Bronchial epithelial cell (primary cell): ENCODE measurements at places on chromosomes 13 and 19. TPM values are rescaled to one million over a fixed set of nuclear protein-coding genes. Genes with fewer than 3 reads are reported as not detected.
A peak's percentile ranks its signal among the peaks of the same experiment; 100 is the strongest.

Gene CBY2
- not detected in 2 replicates for total RNA-seq

- no peak for DNase-seq
Observed at GRCh38 chr13:96090240-96091101, 564 bp downstream of the HS6ST3 start.

Gene LILRB3
- total RNA-seq, result not detected in 2 replicates

DNA sequence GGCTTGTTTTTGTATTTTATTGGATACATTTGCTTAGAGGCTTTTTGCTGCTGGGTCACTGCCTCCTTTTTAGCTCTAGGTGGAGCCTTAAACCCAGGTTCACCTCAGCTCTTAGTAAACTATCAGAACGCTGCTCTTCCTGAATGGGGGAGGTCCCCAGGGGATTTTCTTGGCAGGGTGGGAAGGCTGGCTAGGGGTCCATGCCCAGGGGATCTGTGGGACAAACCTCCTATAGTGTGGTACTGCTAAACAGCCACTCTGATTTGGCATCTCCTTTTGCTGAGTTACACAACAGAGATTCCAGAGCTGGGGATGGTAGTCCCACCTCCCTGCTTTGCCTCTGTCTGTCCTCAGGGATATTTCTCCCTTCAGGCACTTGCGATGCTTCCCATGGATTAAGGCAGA is 204.9 kb downstream of the ZIC5 start:
- DNase-seq, result peak; percentile 4

- DNase-seq, result peak; percentile 54
Observed at GRCh38 chr13:106033659-106034058, 501.8 kb downstream of the EFNB2 start.

Gene IL11
- 0.64 and 1.3 TPM in 2 replicates for total RNA-seq

Gene GJA3
- 0.26 and 1.5 TPM in 2 replicates for total RNA-seq

GRCh38 chr13:63161219-63161618 is 1745.6 kb upstream of the PCDH20 start:
- DNase-seq, result no peak

- DNase-seq, result no peak
Observed at GRCh38 chr13:51223560-51224270, 1.5 kb downstream of the FAM124A start.

DNA sequence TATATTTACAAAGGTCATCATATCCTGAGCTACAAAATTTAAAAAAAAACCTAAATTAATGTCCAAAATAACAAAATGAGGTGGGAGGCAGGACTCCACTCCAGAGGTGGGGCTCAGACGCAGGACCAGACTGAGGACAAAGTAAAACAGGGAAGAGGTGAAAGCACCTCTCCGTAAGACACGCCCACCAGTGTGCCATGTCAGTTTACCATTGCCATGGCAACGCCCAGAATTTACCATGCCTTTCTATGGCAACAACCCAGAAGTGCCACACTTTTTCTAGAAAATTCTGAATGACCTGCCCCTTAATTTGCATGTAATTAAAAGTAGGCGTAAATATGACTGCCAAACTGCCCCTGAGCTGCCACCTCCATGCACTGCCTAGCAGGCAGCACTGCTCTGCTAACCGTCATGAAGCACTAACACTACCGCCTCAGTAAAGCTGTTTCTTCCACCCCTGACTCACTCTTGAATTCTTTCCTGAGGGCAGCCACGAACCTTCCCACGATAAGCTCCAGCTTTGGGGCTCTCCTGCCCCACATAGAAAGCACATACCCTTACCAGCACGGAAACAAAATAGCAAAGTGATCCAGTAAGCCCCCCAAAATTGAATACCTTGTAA is 22.3 kb upstream of the PDCD5 start:
- no peak for DNase-seq
